Heart left ventricle (tissue), 16 donors: ENCODE measurements at places on chromosomes 11 and 22. TPM values are rescaled to one million over a fixed set of nuclear protein-coding genes. Genes with fewer than 3 reads are reported as not detected.

Gene TOLLIP
- 57.2 TPM for total RNA-seq

Gene PLA2G3
- total RNA-seq, result not detected

DNA sequence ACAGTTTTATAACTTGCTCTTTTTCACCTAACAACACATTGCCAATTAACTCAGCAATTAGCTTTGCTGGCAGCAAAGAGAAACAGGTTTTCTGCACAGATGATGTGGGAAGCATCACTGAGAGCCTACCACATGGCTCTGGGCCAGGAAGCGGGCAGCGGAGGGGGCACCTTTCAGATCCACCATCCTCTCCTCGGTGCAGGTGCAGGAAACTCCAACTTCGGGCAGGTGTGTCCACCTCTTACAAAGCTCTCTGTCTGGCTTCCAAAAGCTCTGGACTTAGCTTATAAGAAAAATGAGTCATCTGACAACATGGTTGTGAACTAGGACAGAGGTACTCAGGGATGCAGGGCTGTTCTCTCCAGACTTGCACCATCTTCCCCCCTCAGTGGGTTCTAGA, 77.0 kb downstream of the RPS6KA4 start:
- no peak for DNase-seq

DNA sequence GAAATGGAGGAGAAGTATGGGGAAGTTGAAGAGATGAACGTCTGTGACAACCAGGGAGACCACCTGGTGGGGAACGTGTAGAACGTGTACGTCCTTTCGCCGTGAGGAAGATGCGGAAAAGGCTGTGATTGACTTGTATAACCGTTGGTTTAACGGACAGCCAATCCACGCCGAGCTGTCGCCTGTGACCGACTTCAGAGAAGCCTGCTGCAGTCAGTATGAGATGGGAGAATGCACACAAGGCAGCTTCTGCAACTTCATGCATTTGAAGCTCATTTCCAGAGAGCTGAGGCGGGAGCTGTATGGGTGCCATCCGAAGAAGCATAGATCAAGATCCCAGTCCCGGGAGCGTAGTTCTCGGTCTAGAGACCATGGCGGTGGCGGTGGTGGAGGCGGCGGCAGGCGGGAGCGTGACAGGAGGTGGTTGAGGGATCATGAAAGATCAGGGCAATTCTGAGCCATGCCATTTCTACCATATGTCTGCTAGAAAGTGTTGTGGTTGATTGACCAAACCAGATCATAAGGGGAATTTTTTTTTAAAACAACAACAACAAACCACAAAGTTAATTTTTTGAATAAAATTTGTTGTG, 36.8 kb upstream of the PHOX2A start:
- DNase-seq, result no peak

- no peak for DNase-seq
These were observed 726 bp downstream of the ST3GAL4 start for GRCh38 chr11:126355926-126356897.

DNA sequence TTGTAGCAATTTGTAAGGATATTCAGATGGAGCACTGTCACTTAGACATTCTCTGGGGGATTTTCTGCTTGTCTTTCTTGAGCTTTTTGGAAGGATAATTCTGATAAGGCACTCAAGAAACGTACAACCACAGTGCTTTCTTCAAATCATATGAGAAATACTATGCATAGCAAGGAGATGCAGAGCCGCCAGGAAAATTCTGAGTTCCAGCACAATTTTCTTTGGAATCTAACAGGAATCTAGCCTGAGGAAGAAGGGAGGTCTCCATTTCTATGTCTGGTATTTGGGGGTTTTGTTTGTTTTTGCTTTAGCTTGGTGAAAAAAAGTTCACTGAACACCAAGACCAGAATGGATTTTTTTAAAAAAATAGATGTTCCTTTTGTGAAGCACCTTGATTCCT, 9.9 kb downstream of the PRSS23 start:
- DNase-seq, result no peak

- peak; percentile 81 for DNase-seq
These were observed 16.9 kb upstream of the RELT start for GRCh38 chr11:73359341-73359740.
